ENCODE measurements at places on chromosomes 4 and X.

DNA sequence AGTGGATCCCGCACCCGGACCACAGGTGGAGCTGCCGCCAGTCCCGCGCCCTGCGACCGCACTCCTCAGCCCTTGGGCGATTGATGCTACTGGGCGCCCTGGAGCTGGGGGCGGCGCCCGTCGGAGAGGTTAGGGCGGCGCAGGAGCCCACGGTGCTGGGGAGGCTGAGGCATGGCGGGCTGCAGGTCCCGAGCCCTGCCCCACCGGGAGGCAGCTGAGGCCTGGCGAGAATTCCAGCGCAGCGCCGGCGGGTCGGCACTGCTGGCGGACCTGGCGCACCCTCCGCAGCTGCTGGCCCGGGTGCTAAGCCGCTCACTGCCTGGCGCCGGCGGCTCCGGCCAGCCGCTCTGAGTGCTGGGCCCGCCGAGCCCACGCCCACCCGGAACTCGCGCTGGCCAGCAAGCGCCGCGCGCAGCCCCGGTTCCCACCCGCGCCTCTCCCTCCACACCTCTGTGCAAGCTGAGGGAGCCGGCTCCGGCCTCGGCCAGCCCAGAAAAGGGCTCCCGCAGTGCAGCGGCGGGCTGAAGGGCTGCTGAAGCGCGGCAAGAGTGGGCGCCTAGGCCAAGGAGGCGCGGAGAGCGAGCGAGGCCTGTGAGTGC, 1256.5 kb downstream of the STIM2 start:
- no peak for DNase-seq

- DNase-seq, result no peak
Measured at GRCh38 chr4:33065749-33066148, 2345.6 kb downstream of the PCDH7 start.

- no peak for DNase-seq
Measured at GRCh38 chrX:66130469-66130868, 33.6 kb upstream of the HEPH start.

- DNase-seq, result no peak
Measured at GRCh38 chr4:113276464-113277170, 227.2 kb downstream of the ANK2 start.

GRCh38 chrX:23373129-23373804, 38.6 kb downstream of the PTCHD1 start:
- DNase-seq, result no peak

DNA sequence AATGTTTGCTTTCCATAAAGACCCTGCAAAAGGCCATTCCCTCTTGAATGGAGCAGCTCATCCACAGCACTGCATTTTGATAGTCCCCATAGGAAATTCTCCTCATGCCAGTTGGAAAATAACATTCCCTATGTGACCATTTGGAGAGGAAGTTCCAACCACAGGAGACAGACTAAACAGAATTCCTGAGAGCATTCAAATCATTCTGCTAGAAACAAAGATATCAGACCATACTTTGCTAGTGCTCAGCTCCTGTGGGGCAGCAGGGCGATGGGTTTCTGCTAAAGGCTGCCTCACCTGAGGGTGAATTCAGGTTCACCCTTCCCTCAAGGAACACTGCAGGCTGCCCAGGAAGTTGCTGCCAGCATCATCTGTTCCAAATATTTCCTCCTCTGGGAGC, 58.8 kb downstream of the LNX1 start:
- DNase-seq, result no peak

DNA sequence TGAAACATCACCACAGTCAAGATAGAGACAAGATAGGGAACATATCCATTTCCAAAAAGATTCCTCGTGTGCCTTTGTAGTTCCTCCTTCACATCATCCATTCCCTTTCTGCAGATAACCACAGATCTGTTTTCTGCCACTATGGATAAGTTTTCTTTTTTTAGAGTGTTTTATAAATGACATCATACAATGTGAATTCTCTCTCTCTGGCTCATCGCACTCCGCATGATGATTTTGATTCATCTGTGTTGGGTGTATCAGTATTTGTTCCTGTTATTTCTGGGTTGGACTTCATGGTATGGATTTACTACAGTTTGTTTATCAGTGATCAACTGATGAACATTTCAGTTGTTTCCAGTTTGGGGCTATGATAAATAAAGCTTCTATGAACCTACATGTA, 23.2 kb upstream of the ANXA3 start:
- no peak for DNase-seq

- DNase-seq, result no peak
Measured at GRCh38 chr4:47505666-47506065, 20.6 kb downstream of the ATP10D start.

GRCh38 chr4:58760737-58761136, 1650.6 kb upstream of the IGFBP7 start:
- no peak for DNase-seq

GRCh38 chrX:120726294-120726693, 96.4 kb upstream of the C1GALT1C1 start:
- no peak for DNase-seq

- peak; percentile 42 for DNase-seq
Measured at GRCh38 chrX:132737743-132738142, 220.7 kb downstream of the HS6ST2 start.

DNA sequence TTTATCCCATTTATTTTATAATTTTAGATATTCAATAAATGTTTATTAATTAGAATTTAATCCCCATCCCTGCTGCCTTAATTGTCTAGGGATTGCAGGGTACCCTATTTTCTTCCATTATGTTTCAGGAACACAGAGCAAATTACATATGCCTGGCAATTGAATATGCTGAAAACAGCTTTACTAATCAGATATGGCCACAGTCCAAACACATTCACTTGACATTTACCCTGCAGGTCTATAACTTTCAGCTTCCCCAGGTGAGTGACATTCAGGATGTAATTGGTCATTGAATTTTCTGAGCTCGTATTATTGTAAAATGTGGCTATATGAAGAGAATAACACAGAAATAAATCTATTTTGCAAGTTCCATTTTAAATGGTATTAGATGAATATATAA, 218.7 kb upstream of the NDST4 start:
- no peak for DNase-seq

DNA sequence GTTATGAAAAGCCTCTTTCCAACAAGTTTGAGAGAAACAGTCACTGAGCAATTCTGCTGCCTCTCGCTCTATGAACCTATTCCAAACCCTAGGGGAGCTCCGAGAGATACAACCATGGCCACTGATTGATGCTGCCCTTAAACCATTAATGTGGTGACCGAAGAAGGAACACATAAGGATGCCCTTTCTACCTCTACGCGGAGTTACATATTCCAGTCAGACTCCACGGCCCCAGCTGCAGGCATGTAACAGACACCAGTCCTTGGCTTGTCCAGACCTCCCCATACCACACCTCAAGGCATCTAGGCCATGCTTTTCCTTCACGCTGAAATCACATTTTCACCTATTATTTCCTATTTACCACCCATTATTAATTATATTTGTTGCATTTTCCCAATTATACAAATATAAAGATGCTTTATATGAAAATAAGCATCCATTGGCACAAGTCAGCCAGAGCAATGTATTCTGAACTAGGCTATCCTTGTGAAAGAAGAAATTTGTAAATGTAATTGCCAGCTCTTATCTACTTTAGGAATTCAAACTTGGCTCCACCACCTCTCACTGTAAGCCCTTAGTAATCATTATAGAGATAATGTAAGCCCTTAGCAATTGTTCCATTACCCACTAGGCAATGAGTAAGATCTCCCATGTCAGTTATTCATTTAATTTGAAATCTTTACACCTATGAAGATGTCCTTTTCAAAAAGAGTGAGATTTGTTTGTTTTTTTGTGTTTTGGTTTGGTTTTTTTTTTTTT, 338.4 kb downstream of the NR3C2 start:
- no peak for DNase-seq

DNA sequence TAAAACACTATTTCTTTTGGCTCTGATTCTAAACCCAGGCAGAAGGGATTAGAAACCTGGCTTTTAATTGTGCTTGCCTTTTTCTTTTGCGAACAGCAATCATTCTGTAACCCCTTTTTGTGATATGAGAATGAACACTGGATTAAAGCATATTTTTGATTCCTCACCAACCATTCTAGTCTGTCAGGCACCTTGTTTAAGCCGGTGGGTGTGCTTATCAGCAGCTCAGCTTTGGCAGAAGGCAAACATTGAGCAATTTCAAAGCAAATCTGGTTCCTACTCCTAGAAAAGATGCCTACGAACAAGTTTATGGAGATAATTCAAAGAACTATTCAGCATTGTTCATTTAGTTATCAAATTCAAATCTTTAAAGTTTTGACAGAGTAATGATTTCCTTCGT, 265.1 kb upstream of the FAM241A start:
- no peak for DNase-seq

GRCh38 chr4:111037591-111038360, 414.9 kb upstream of the PITX2 start:
- DNase-seq, result no peak

- no peak for DNase-seq
Measured at GRCh38 chrX:111761578-111762135, 80.7 kb downstream of the ALG13 start.

DNA sequence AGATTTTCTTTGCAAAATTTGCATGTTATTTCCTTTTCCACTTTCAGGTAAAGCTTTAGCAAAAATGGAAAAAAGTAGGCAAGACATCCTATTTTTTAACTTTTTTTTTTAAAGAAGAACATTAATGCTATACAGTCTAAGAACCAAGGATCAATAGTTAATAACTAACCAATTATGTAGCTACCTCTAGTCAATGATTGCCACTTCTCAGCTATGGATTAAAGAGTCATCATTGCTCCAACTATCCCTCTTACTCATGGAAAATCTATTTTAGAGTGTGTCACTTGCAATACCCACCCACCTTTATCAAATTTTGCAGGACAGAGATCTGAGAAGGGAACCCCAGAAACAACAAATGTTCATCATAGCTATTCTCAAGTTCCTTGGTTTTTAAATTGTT, 223.1 kb downstream of the ANK2 start:
- no peak for DNase-seq

DNA sequence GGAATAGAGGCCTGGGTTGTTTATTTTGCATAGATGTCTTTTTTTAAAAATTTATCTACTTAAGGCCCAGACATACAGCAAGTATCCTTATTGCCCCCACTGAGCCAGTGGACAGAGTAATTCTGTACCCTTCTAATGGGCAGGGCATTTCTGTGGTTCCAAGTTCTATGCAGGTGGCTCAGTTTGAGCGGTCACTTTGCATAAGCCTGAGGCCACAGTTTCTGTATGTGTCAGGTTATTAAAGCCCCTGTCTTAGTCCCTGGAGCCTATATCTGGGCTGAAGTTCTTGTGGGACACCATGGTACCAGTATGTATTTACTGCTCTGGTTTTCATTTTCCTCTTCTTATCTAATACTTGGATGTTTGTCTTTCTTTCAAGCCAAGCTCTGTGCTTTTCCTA, 168.8 kb downstream of the MID1IP1 start:
- DNase-seq, result no peak

DNA sequence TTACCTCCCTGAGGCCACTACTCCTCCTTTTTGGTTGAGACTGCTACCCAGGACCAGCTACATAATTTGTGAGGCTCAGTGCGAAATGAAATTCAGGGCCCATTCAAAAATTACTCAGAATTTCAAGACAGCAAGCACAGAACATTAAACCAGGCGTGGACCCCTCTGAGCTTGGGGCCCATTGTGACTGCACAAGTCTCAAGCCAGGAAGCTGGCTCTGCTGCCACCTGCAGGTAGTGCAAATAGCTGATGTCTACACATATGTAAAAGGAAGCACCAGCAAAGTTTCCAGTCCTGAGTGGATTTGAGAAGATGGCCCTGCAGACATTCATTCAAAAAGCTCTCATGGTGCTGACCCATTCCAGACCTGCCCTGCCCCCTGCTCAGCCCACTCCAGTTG, 213.4 kb upstream of the LNX1 start:
- peak; percentile 32 for DNase-seq

- DNase-seq, result no peak
Measured at GRCh38 chr4:138788267-138788790, 227.3 kb upstream of the NOCT start.

GRCh38 chr4:97507587-97508245, 635.6 kb downstream of the STPG2 start:
- DNase-seq, result no peak

DNA sequence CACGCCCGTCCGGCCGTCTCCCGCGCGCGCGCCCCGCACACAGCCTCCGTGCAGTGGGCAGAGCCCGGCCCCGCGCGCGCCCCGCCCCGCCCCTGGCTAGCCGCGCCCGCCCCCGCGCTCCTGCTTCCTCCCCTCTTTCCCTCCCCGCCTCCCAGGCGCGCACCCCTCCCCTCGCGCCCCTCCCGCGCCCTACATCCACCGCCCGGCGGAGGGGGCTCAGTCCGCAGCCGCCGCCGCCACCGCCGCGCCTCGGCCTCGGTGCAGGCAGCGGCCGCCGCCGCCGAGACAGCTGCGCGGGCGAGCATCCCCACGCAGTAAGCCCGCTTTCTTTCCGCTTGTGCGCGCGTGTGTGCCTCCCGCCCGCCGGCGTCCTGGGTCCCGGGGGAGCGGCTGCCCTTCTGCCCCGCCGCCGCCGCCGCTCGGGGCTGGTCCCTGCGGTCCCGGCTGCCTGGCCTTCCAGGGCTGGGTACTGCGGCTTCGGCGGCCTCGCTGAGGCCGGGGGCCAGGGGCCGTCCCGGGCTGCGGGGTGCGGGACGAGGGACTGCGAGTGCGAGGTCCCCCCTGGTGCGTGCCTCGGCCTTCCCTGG, at the start of gene FHL1:
Gene FHL1 (plus strand): TSS at position 219 of the 587 bp plus-strand sequence.
- peak; percentile 55 for DNase-seq

DNA sequence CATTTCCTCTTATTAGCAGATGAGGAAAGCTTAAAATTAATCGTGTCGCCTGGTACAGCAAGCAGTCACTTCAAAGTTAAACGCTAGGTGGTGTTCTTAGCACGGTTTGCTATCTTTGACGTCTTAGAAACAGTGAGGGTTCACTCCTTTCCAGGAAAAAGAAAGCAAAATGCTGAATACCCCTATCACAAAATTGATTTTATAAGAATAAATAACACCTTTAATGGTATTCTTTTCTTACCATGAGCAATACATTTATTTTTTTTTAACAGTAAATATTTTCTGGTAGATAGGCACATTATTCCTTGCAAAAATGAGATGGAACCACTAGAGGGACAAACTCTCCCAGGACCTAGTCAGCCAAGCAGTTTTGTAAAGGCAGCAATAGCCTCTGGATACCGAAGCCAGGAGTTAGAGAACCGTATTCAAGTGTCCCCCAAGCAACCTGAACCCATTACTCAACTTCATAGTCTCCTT, 153.9 kb downstream of the KDR start:
- DNase-seq, result no peak

DNA sequence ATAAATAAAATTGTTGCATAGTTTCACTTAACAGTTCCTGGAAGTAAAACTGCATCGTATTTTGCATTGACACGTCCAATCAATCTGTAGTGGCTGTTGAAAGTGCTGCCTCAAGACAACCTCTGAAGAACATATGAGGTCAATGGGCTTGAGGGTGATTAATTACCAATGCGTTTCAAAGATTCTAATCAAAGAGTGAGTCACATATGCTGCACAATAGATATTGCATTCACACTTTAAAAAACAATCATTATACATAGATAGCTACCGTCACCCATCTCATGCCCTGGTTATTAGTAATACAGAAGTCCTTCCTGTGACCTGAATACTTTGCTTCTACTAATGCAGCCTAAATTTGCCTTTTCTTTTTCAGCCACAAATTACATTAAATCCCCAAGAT, 743.3 kb upstream of the SLIT2 start:
- DNase-seq, result no peak

- no peak for DNase-seq
Measured at GRCh38 chrX:21528076-21528475, 130.1 kb downstream of the KLHL34 start.

All from stimulated activated naive CD8-positive, alpha-beta T cell treated with anti-CD3 and anti-CD28 coated beads, Interleukin-15, Interleukin-2, amounts not matched to agents 100 U/mL and 50 U/mL, for 24 hours (primary cell).